Stimulated activated CD4-positive, alpha-beta T cell treated with anti-CD3 and anti-CD28 coated beads, Interleukin-12 subunit alpha, Interleukin-12 subunit beta, amount 100 ng/mL, for 4 hours (primary cell): ENCODE measurements at places on chromosomes 1 and 21.
A peak's percentile ranks its signal among the peaks of the same experiment; 100 is the strongest.

- DNase-seq = no peak
These were observed 55.6 kb downstream of the CLSTN1 start for GRCh38 chr1:9767964-9768668.

DNA sequence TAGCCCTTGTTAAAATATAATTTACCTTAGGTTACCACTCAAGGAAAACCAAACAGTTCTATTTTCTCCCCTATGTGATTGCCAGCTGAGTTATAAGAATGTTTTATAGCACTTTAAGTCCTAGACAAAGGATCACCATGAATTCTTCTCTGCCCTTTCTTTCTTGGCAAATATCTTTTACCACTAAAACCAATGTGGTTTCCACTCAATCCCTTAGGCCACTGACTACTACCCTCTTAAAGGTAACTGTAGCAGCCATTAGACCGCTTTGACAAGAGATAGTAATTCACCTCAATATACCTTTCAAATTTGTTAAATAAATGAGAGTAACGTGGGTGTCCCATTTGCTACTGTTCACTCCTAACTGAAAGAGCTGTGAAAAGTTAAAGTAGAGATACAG lies 307.9 kb upstream of the PRMT6 start:
- DNase-seq = no peak

GRCh38 chr1:148289647-148290046 lies 137.6 kb upstream of the NBPF11 start:
- no peak for DNase-seq

DNA sequence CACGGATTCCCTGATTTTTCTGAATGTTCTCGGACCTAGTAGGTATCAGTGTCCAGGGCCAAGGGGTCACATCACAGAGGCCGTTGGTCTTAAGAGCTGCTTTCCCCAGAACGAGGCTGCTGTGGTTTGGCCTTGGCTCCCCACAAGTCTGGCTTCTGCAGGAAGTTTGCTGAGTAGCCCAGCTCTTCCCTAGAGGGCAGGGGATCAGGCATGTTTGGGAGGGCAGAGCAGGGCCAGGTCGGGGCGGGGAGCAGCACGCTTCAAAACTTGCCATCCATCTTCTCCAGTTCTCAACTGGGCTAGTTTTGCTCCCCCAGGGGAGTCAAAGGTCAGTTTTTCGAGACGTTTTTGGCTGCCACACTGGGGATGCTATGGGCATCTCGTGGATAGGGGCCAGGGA lies 37.0 kb downstream of the MAN1C1 start:
- no peak for DNase-seq

DNA sequence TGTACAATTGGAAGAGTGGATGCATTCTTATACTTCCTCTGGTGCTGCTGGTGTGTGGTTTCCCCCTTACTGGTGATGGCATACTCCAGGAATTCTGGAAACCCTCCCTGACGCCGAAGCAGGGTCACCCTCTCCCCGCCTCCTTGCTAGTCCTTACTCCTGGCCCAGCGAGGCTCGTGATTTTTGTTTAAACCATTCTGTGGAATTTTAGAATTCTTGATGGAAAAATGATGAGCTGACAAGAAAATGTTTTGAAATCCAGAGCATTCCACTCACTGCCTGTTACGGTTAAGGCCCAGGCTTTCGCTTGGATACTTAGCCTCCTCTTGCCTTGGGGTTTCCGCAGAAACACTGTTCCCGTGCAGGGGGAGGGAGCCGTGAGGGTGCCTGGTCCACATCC lies 41.1 kb downstream of the IL6R start:
- no peak for DNase-seq

GRCh38 chr1:181448461-181448860 lies 34.9 kb upstream of the CACNA1E start:
- DNase-seq = no peak

DNA sequence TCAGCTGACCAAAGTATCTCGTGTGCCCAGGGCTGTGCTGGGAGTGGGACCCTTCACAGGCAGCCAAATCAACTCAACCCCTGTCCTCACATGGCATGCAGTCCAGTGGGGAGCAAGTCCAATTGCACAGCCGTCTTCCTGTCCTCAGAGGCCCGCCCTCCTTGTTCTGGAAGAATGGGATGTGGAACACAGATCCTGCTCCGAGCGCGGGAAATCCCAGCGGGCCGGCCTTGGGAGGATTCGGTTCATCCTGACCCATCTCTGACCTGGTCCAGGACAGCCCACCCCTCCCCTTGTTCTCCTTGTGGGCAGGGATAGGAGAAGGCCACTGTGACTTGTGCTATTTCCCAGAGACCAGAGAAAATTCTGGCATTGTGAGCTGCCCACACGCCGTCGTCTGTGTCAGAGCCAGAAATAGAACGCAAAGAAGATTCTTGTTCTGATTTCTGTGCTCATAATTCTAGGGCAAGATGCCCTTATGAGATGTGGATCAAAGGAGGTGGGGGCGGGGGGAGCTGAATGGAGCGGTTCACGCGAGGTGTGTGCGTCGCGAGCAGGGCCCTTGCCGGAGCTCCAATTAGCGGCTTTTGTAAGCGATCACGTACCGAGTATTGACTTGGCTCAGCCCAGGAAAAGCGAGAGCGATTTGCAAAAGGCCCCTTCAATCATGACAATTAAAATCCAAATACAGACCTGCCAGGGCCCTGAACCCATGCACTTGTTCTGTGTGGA lies 79.2 kb downstream of the AJAP1 start:
- DNase-seq = no peak

DNA sequence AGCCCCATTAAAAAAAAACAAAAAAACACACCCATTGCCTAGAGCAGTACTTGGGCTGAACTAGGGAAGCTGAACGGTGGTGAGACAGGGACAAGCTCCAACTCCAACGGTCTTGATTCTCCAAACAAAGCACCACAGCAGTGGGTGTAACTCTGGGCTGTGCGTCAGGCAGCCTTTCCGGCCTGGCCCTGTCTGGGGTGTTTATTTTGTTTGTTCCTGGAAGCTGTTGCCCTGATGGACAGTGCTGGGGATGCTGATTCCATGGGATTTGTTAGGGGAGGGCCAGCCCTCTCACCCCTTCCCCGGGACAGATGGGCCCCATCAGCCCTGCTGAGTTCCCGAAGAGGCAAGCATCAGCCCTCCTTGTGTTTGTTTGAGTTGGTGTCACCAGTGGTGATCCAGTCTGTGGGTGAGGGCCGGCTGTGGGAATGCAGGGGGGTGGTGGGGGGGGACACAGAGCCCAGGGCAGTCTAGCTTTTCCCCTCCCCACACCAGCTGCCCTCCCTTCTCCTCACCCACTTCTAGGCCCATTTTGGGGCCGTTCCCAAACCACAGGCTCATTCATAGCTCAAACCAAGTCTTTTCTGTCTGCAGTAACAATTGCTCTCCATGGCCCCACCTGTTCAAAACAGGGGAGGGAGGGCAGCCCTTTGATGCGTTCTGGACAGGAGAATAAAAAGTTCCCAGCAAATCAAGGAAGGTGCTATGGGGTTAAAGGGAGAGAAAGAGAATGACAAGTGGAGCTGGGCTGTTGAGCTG lies 4.5 kb downstream of the WNT2B start:
- no peak for DNase-seq

DNA sequence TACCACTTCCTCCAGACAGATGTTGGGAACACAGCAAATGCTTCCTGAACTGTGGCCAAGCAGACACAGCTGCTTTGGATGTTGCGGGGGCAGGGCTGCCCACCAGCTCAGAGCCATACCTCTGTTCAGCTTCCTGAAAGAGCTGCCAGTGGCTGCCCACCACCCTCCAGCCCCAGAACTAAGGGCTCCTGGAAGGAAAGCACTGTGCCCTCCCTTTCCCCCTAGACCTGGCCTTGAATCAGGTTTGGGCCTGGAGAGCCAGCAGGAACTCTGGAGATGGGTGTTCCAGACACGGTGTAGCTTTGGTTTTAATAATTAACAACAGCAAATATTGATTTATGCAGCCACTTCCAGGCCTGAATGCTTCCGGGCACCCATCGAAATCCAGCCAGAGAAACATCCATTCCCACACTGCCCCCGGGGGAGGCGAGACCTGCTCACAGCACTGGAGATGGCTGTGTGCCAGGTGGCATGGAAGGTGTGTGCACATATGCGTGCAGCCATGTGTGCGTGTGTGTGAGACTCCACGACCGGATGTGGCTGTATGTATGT lies 45.7 kb downstream of the RAP1GAP start:
- DNase-seq = no peak

GRCh38 chr1:29123887-29124365 lies at the start of gene TMEM200B:
TMEM200B (minus strand) TSS chr1:29123903; CDS start chr1:29121828, 2,075 bp downstream.
- DNase-seq = no peak

DNA sequence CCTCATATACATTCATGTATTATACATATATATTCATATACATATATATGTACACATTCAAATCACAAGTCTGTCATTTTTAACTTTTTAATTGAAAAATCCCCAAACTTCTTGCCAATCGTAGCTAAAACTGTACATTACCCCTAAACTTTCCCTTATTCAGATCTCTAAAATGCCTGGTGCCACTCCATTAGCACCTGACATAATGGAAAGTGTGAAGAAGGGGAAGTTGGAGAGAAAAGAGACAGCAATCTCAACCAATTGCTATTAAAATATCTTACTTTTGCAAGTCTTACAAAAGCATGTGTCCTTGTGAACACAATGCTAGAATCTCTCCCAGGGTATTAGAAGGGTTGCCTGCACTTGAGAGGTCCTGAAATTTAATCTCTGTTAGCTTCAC lies 22.7 kb upstream of the PRKACB start:
- no peak for DNase-seq

- no peak for DNase-seq
These were observed 70.6 kb upstream of the CACNA1E start for GRCh38 chr1:181412746-181413145.

GRCh38 chr1:190551638-190552037 lies 74.0 kb upstream of the BRINP3 start:
- no peak for DNase-seq

- DNase-seq = peak; percentile 26
These were observed 44.9 kb upstream of the COL6A2 start for GRCh38 chr21:46052703-46053651.

DNA sequence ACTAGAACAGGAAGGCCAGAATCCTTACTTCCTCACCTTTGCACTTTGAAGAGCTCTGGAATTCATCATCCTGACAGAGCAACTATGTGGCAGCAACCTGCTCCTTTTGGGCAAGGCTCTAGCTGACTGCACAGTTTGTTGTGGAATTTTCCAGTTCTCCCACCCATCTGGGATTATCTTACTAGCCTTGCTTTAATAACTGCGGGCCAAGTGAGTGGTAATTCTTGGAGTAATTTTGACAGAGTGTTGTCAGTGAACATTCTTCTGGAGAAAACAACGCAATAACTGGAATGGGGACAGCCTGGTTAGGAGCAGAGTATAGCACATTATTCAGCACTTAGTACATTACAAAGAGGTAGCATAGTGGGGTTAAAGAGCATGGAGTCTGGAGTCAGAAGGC lies 75.3 kb downstream of the NTMT2 start:
- DNase-seq = no peak

- DNase-seq = no peak
These were observed 9.8 kb downstream of the NHLH1 start for GRCh38 chr1:160376525-160377131.

- no peak for DNase-seq
These were observed 9.5 kb downstream of the TFF3 start for GRCh38 chr21:42305707-42306147.

DNA sequence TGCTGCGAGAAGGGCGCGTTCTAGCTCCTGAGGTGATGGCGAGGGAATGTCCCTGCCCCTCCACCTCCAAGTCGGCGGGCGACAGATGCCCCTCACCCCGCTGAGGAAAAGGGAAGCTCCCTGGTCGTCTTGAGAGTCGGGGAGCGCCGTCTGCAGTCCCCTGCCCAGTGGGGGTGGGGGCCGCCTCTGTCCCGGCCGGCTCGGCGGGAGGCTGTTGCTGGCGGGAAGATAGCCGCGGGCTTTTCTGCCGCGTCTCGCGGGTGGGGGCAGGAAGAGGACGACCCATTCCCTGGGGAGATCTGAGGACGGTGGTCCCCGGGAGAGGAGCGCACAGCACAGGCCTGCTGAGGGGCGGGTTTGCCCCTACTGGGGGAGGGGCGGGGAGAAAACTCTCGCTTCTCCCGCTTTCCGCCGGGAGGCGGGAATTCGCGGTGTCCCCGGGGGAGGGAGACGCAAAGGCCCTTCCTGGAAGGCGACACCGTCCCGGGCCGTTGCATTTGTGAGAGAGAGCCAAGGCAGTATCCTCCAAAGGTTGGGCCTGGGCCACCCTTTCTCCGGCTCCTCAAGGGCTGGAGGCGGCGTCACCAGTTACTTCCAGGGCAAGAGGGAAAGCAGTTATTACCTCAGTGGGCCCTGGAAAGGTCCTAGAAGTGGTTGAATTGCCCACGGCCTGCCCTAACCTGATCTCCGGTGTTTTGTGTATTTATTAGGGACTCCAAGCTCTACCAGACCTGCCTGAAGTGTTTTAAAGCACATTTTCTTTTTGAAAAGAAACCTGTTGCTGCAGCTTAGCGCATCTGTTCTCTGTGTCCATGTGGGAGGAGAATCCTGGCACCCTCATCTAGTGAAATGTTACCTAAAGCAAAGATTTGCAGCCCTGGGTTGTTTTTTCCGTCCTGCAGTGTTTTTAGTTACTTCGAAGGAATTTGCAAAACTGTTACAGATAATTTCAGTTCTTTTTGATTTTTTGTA lies 648 bp downstream of the S100PBP start:
- peak; percentile 30 for DNase-seq

DNA sequence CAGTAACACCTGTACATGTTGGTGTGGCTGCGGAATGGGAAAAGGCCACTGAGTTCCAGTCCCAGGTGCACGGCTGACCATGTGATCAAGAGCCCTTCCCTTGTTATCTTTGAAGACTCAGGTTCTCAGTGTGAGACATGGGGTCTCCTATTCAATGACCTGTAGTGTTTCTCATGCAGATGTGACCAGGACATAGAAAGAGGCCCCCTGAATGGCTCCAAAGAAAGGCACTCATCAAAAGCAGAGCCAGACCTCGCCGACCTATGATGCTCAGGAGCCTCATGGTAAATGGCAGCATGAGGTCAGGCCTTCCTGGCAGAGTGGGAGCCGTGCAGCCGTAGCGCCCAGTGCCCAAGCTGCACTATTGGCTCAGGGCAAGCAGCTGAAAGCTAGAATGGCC lies 42.3 kb upstream of the HAO2 start:
- no peak for DNase-seq

DNA sequence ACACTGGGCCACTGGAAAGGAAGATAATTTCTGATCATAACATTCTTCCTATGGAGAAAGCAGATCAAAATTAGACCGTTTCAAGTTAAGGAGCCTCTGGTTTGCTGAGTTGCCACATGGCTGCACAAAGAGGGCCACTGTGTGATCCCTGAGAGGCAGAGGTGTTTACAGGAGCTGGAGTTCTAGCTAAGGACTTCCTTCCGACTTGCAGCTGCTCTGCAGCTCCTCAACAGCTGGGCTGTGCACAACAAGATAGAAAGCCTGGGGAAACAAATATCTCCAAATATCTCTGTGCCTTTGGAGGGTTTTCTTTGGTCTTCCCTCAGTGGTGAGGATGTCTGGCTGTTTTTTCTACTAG lies 26.8 kb downstream of the GADD45A start:
- DNase-seq = no peak

- no peak for DNase-seq
These were observed 58.7 kb downstream of the ACP6 start for GRCh38 chr1:147611586-147611985.

- no peak for DNase-seq
These were observed 10.7 kb upstream of the ELF3 start for GRCh38 chr1:201999625-202000238.

- DNase-seq = no peak
These were observed 41.8 kb downstream of the SELENOF start for GRCh38 chr1:86872086-86872485.

- DNase-seq = no peak
These were observed at the start of gene C4BPA for GRCh38 chr1:207103892-207104373. C4BPA (plus strand) TSS chr1:207104233; CDS start chr1:207113026, 8,793 bp downstream.

- no peak for DNase-seq
These were observed 118.2 kb upstream of the HOOK1 start for GRCh38 chr1:59696421-59697115.

- no peak for DNase-seq
These were observed at the start of gene MROH9 for GRCh38 chr1:170935231-170935630. MROH9 (plus strand) TSS chr1:170935534; CDS start chr1:170945557, 10,023 bp downstream.
